Stimulated activated CD4-positive, alpha-beta T cell treated with anti-CD3 and anti-CD28 coated beads, Interleukin-1b, Interleukin-23, amount 100 ng/mL, for 24 hours (primary cell): ENCODE measurements at places on chromosomes 3 and 15.

DNA sequence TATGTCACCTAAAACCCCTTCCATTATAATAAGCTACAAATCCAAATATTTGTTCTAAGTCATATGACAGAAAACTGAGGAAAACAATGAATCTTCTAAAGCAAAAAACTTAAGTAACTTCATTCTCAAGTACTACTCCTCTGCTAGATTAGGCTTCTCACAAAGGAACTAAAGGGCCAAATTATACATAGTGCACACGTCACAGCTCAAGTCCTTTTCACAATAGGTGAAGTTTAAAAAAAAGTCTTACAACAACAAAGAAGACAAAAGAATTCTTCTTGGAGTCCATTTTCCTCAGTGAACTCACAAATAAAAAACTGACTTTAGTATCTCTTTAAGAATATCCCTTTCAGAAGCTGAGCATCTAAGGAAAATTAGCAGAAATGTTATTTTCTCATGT lies 479.9 kb downstream of the MAGI1 start:
- DNase-seq: no peak

GRCh38 chr3:10994306-10994705 lies 1.8 kb downstream of the SLC6A1 start:
- DNase-seq: no peak

DNA sequence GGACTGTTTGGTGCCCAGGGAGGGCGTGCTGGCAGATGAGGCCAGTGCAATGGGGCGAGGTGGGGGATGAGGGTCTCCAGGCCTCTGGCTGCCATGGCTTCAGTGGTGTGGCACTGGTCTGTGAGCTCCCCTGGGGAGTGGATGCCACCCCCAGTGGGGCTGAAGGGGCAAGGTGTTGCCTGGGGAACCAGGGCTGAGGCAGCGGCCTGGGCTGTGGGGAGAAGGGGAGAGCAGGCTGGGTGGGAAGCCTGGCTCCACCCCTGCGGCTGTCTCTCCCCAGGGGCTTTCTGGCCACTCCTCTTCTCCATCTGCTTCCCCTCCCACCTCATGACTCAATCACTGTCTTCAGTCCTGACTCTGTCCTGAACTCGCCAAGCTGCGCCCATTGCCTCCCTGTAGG lies 88.4 kb upstream of the TLE3 start:
- no peak for DNase-seq

GRCh38 chr15:40545457-40545856 lies 19.4 kb downstream of the CCDC32 start:
- DNase-seq: no peak
